ENCODE measurements at places on chromosomes 3 and 15.

- DNase-seq = no peak
These were observed 94.0 kb upstream of the LRRN1 start for GRCh38 chr3:3705090-3705775.

- DNase-seq = no peak
These were observed 10.6 kb downstream of the POC1A start for GRCh38 chr3:52143616-52144015.

GRCh38 chr15:88701561-88702095, 62.8 kb downstream of the ISG20 start:
- DNase-seq = peak; percentile 10

DNA sequence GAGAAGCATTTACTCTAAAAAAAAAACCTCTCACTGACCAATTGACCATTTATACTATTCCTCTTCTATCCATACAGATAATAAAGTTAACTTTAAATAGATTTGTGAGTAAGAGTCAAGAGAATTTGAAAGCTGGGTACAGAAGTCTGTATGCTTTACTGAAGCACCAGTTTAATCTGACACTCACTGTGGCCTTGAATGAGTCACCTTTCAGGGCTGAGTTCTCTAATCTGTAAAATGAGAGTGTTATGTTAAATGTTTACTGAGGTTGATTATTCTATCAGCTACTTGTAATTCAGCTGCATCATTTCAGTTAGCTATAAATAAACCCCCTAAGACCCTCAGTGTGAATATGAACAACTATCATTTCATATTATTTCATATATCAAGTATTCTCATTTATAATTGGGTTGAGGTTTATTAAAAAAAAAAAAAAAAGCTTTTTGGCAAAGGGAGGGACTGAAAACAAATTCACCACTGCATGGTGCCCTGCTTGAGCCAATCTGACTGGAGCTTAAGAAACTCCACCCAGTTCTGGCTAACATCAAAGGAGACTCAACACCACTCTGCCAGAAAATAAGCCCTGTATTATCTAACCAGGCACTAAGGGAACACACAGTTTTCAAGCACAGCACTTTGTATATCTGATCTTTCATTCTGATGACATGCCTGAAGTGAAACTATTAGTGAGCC, 2.8 kb downstream of the MAP4 start:
- no peak for DNase-seq

- DNase-seq = no peak
These were observed 342.9 kb upstream of the DPH6 start for GRCh38 chr15:35888815-35889214.

- DNase-seq = no peak
These were observed 364 bp upstream of the CADPS start for GRCh38 chr3:62875558-62876002.

DNA sequence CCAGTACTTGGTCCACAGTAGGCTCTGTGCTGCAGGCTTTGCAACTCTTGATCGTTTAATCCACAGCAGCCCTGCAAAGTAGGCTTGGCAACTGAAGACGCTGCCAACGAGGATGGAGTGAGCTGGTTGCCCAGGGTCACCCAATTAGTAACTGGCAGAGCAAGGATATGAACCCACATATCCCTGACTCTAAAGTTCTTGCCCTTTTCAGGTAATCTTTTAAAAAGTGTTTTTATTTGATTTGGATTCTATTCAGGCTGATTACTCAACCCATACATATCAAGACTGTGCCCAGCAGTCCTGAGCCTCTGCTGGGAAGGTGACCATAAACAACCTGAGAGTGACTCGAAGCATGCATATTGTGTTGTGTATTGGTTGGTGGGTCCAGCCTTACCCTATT, 50.3 kb downstream of the PSMD6 start:
- no peak for DNase-seq

- DNase-seq = no peak
These were observed 246.1 kb downstream of the ADAMTS17 start for GRCh38 chr15:100095541-100096247.

DNA sequence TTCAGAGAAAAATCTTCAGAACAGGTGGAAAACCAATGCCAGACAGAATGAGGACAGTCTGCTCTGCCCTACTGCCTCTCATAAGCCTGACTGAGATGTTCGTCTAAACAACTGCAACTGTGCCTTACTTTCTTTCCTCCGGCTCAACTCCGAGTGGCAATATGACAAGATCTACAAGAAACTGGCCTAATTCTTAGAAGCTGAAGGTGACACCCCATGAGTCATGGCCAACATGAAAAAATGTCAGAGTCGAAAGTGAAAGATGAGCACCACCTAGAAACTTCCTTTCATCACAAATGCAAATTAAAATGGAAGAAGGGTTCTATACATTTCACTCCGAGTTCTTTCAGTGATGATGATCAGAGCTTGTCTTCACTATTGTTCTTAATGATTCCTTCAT, 12.9 kb downstream of the PCYT1A start:
- DNase-seq = peak; percentile 41
